ENCODE measurements at places on chromosomes 2 and 18. TPM values are rescaled to one million over a fixed set of nuclear protein-coding genes. Genes with fewer than 3 reads are reported as not detected.

Gene CNDP1
- 0.15 TPM for total RNA-seq

Gene HOXD9
- total RNA-seq: not detected

Gene AGXT
- not detected for total RNA-seq

Gene EMX1
- not detected for total RNA-seq

Gene PLB1
- 0.34 TPM for total RNA-seq

Gene INHA
- total RNA-seq: not detected

Gene ONECUT2
- under 0.01 TPM for total RNA-seq

Gene ADAM23
- 5.5 TPM for total RNA-seq

Gene HOXD3
- not detected for total RNA-seq

Gene TSPYL6
- total RNA-seq: not detected

Gene KIAA2012
- not detected for total RNA-seq

Gene CCL20
- 2.2 TPM for total RNA-seq

Measured in bronchus fibroblast of lung (primary cell).